Right renal cortex interstitium (tissue), 3 donors: ENCODE measurements at places on chromosomes 12 and 14.

GRCh38 chr14:59044707-59045106 is 143.8 kb upstream of the DAAM1 start:
- DNase-seq = no peak

- DNase-seq = no peak
Measured at GRCh38 chr12:54932691-54933090, 51.9 kb downstream of the TESPA1 start.

DNA sequence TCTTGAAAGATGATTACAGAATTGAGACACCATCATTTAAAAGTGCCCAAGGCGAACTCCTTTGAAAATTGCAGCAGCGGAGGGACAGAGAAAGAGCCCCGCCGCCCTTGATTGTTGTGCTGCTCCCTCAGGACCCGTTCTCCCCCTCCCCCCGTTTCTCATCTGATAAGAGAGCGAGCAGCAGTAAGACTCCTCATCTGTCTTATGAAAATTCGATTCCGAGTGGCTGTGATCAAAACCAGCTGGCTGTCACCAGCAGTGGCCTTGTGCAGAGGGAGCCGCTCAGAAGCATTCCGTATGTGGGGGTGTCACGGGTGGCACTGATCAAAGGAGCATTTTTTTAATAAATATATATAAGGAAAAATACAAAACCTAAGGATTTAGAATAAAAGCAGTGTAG is 78.0 kb upstream of the GPATCH2L start:
- DNase-seq = no peak

- no peak for DNase-seq
Measured at GRCh38 chr12:109738878-109739665, 25.4 kb downstream of the FAM222A start.

- no peak for DNase-seq
Measured at GRCh38 chr14:102229071-102229738, 75.8 kb downstream of the MOK start.

GRCh38 chr14:100432652-100433427 is 109.7 kb downstream of the SLC25A47 start:
- no peak for DNase-seq

DNA sequence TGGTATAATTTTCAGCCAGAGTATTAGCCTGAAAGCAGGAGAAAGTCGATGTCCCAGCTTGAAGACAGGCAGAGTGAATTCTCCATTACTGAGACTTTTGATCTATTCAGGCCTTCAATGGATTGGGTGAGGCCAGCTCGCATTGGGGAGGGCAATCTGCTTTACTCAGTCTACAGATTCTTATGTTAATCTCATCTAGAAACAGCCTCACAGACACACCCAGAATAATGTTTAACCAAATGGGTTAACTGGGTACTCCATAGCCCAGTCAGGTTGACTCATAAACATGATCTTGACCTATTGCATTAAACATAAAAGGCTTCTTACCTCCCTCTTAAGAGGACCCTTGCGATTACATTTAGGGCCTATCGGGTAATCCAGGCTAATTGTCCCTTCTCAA is 118.0 kb downstream of the KTN1 start:
- no peak for DNase-seq

GRCh38 chr14:38329246-38329645 is 73.4 kb upstream of the CLEC14A start:
- DNase-seq = no peak

GRCh38 chr12:6754411-6754810 is 1.5 kb upstream of the MLF2 start:
- no peak for DNase-seq
